ENCODE measurements at places on chromosomes 2 and 18. TPM values are rescaled to one million over a fixed set of nuclear protein-coding genes. Genes with fewer than 3 reads are reported as not detected.

GRCh38 chr18:36628435-36629137 is 200.2 kb downstream of the TPGS2 start:
- DNase-seq: peak; percentile 59

DNA sequence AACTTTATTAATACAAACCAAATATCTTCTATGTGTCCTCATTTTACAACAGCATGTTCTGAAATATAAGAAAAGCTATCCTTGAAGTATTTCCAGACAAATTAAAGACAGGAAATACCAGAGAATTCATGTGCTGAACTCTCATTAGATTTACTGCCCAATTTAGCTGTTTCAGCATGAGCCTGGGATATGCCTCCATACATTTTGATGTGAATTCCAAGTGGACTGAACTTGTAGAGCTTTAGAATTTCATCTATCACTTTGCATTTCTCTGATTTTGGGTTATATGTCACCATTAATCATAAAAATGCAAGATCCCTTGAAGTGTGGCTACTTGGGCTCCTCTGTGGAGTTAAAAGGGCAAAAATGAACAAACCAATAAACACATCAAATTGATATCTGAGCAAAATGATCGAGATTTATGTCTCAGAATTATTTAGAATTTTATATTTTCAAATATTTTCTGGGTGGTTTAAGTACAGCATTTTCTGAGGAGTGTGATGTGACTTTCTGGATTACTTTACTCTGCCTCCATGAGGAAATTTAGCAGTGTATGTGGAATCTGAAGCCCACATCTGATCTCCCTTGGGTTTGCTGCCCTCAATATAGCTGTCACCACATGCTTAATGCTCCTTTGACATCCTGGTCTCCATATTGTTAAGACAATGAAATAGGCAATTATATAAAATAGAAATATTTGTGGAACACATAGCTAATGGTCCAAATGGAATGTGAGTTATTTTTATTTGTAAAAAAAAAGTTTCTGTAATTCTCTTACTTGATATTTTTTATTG is 206.6 kb upstream of the RBMS1 start:
- no peak for DNase-seq

DNA sequence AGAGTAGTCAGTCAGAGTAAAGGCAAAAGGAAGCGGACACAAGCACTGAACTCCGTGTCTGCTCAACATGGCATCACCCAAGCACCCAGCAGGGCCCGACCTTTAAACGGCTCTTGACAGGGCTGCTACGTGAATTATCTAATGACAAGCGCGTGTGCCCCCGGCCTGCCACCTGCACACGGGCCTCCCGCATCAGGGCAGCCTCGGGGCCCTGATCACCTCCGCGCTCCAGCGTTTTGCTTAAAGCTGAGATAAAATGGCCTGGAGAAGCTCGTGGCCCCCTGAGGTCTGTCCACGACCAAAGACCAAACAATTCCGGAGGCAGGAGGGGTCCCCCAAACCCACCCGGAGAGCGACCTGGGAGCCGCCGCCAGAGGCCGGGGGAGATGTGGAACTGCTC is 376 bp downstream of the NDUFA10 start:
- peak; percentile 3 for DNase-seq

DNA sequence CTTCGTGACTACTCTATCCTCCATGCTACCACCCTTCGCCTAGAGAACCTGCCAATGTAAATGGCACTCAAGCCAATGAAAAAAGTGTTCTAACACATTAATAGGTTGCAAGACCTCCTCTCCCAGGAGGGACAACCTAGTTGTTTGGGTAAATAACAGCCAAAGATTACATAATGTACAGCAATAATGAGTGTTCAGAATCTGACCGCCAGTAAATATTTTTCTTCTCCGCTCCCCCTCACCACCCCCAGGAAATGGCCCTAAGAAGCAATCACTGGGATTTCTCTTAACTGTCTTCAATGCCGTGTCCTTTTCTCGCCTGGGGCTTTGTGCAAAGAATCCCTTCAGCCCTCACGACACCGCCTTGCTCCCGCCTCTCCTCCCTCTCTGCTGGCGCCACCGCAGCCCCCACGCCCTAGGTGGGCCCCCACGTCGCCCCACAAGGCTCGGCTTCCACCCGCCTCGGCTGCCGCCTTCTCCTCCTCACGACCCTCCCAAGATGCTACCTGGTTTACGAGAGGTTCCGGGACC is 458 bp downstream of the HYCC2 start:
- peak; percentile 16 for DNase-seq

DNA sequence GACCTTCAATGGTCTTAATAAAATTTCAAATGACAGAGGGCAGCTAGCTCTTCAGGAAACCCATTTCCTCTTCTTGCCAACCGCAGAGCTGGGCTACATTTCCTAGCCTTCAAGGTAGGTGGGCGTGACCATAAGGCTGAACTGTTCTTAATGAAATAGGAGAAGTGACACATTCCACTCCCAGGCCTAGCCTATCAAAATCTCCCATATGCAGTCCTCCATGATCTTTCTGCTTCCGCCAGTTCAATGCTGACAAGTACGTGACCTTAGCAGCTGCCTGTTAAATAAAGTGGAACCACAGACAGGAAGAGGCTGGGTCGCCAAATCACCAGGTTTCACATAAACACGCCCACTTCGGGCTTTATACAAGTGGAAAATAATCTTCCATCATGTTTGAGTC is 13.2 kb downstream of the SERPINE2 start:
- no peak for DNase-seq

- DNase-seq: no peak
Measured at GRCh38 chr2:182817558-182817957, 48.9 kb downstream of the FRZB start.

GRCh38 chr2:202164411-202164810 is 74.0 kb downstream of the SUMO1 start:
- DNase-seq: peak; percentile 41

KCNIP3 gene
- 2.9 TPM for total RNA-seq

ARHGEF4 gene
- total RNA-seq: 5.2 TPM
